ENCODE measurements at places on chromosomes 1 and 21.

GRCh38 chr1:211495584-211495983 lies 3.6 kb upstream of the RD3 start:
- DNase-seq: no peak

- DNase-seq: no peak
Measured at GRCh38 chr1:207115269-207115668, 11.2 kb downstream of the C4BPA start.

GRCh38 chr1:13951793-13952751 lies 252.1 kb downstream of the PRDM2 start:
- no peak for DNase-seq

- DNase-seq: no peak
Measured at GRCh38 chr1:218357211-218357892, 12.2 kb downstream of the TGFB2 start.
